Smooth muscle cell of the pulmonary artery (primary cell): ENCODE measurements at places on chromosomes 13 and 19. TPM values are rescaled to one million over a fixed set of nuclear protein-coding genes. Genes with fewer than 3 reads are reported as not detected.

The UBE2L5 gene
- 0.07 TPM in 1 of 2 replicates, not detected in the other for total RNA-seq

The TPTE2 gene
- not detected in 2 replicates for total RNA-seq

The TEX30 gene
- 7.0 and 9.5 TPM in 2 replicates for total RNA-seq

The HSPBP1 gene
- 21.6 and 27.4 TPM in 2 replicates for total RNA-seq

The DHRS12 gene
- total RNA-seq, result 3.5 and 6.1 TPM in 2 replicates

The MYO16 gene
- not detected in 2 replicates for total RNA-seq

The PSG6 gene
- total RNA-seq, result not detected in 2 replicates

The ACP7 gene
- total RNA-seq, result 0.13 and 11.4 TPM in 2 replicates

The IGFL3 gene
- total RNA-seq, result not detected in 2 replicates

The MBD3L2 gene
- not detected in 2 replicates for total RNA-seq

The PSENEN gene
- 12.4 and 17.2 TPM in 2 replicates for total RNA-seq

The POSTN gene
- 686 and 1,499 TPM in 2 replicates for total RNA-seq

The ZNF681 gene
- total RNA-seq, result 0.39 and 0.43 TPM in 2 replicates

The ZNF888 gene
- total RNA-seq, result 3.3 and 4.8 TPM in 2 replicates

The FUT6 gene
- total RNA-seq, result not detected in 2 replicates

The ZNF491 gene
- total RNA-seq, result 3.0 and 4.4 TPM in 2 replicates

The NXNL1 gene
- total RNA-seq, result not detected in 2 replicates

The SRRM5 gene
- 0.03 TPM in 1 of 2 replicates, not detected in the other for total RNA-seq

The PGLYRP1 gene
- total RNA-seq, result not detected in 2 replicates

The ARID3A gene
- 15.4 and 16.1 TPM in 2 replicates for total RNA-seq

The ZNF582 gene
- total RNA-seq, result 3.1 TPM in 2 replicates

The SMARCA4 gene
- 78.0 and 161 TPM in 2 replicates for total RNA-seq

The CD209 gene
- not detected in 2 replicates for total RNA-seq

The MAMSTR gene
- 0.65 and 0.69 TPM in 2 replicates for total RNA-seq

The HIF3A gene
- total RNA-seq, result 0.13 and 2.8 TPM in 2 replicates

The OR4F17 gene
- total RNA-seq, result not detected in 2 replicates

The ZNF208 gene
- 0.13 and 0.33 TPM in 2 replicates for total RNA-seq

The MARK4 gene
- total RNA-seq, result 19.9 and 35.3 TPM in 2 replicates

The FPR3 gene
- total RNA-seq, result 0.07 and 0.17 TPM in 2 replicates

The SLC1A5 gene
- 122 and 169 TPM in 2 replicates for total RNA-seq

The CLEC4M gene
- not detected in 2 replicates for total RNA-seq

The ITGBL1 gene
- 255 and 305 TPM in 2 replicates for total RNA-seq

The NLRP9 gene
- total RNA-seq, result not detected in 2 replicates

The CDK8 gene
- 18.8 and 19.7 TPM in 2 replicates for total RNA-seq

The ISYNA1 gene
- 16.9 and 63.8 TPM in 2 replicates for total RNA-seq

The LIM2 gene
- not detected in 2 replicates for total RNA-seq

The FAM216B gene
- not detected in 2 replicates for total RNA-seq

The SPC24 gene
- 9.3 and 16.2 TPM in 2 replicates for total RNA-seq

The EFNB2 gene
- total RNA-seq, result 6.4 and 7.4 TPM in 2 replicates

The TBC1D4 gene
- 19.7 and 21.8 TPM in 2 replicates for total RNA-seq
